Left ventricle myocardium inferior (tissue), 1 donor: ENCODE measurements at places on chromosomes 2 and 18. TPM values are rescaled to one million over a fixed set of nuclear protein-coding genes. Genes with fewer than 3 reads are reported as not detected.

DNA sequence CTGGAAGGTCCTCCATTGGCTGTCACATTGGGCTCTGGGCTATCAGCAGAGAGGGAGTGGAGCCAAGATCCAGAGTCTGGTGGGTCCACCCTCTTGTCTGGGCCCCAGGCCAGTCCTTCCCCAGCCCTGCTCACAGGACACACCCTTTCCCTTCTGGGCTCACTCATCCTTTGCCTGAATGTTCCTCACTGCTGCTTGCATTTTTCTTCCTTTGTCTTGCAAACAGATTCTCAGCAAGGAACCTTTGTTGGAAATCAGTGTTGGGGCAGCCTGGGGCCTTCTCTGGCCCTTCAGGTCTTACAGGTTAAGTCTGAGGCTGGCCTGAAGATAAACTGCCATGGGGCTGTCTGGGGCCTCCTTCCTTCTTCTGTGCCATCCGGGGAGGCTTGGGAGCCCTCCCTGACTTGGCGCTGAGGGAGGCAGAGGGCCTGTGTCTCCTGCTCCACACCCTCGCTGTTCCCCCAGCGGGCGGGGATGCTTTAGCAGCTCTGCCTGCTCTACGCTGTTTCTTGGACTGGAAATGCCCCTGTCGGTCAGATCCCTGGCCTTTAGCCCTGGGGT, 11.5 kb upstream of the CELF4 start:
- peaks cover 75% of the 10 kb centered on the region for H3K27me3 ChIP-seq
- DNase-seq, result peak; percentile 42
- H3K27ac ChIP-seq, result peak overlapping the region; percentile 71
- no peaks in the 10 kb centered on the region for H3K36me3 ChIP-seq
- no peak overlapping the region for H3K4me3 ChIP-seq
- peaks cover 30% of the 10 kb centered on the region for H3K4me1 ChIP-seq

Gene IL1B
- total RNA-seq, result 0.27 TPM

Gene VWC2L
- not detected for total RNA-seq

Gene MPP4
- not detected for total RNA-seq

GRCh38 chr2:2890901-2891300, 486.7 kb downstream of the EIPR1 start:
- H3K27ac ChIP-seq, result no peak overlapping the region
- no peak for DNase-seq
- H3K4me1 ChIP-seq, result no peaks in the 10 kb centered on the region
- no peaks in the 10 kb centered on the region for H3K36me3 ChIP-seq

- no peak for DNase-seq
- no peak overlapping the region for H3K4me3 ChIP-seq
- H3K4me1 ChIP-seq, result no peaks in the 10 kb centered on the region
- peaks cover 68% of the 10 kb centered on the region for H3K27me3 ChIP-seq
- H3K36me3 ChIP-seq, result no peaks in the 10 kb centered on the region
- H3K27ac ChIP-seq, result no peak overlapping the region
Observed at GRCh38 chr2:16103614-16104314, 163.4 kb downstream of the MYCN start.

Gene EFR3B
- 8.7 TPM for total RNA-seq

DNA sequence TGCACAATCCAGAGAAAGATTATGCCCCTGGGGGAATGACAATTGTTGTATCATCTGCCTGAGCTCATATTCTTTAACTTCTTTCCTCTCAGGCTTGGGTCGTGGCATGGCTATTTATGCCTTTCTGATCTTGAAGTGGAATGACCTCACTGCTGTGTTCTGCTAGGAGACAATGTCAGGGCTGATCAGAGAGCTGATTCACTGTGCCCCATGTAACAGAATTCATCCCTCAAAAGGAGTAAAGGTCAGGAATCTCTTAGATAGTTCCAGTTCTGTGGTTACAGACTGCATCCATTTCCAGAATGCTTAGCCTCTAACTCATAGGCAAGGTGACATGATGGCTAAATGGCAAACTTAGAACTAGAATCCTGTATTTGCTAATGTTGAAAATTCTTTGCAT, 511.7 kb upstream of the CNTNAP5 start:
- no peak overlapping the region for H3K27ac ChIP-seq
- H3K27me3 ChIP-seq, result no peaks in the 10 kb centered on the region
- H3K4me3 ChIP-seq, result no peak overlapping the region
- DNase-seq, result no peak

DNA sequence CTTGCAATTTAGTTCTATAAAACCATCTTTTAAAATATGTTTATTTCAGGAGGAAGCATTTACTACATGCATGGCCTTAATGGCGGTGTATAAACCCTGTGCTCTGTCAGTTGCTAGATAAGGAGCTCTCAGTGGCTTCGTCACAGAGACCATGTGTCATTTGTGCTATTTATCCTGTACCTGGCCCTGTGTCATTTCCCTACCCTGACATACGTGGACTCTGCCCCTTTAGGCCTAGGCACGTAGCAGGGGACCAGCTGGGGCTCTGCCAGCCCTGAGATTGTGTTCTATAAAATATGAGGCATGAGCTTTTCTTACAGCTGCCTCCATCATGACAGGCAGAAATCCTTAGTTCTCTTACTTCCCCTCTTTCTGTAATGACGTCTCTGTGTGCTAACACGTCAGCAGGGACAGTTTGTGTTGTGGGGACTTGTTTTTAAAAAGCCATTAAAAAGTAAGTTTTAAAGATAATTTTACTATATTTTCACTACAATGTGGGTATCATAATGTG, 88.0 kb downstream of the ITGB1BP1 start:
- H3K36me3 ChIP-seq, result peaks cover 12% of the 10 kb centered on the region
- no peak for DNase-seq
- no peaks in the 10 kb centered on the region for H3K27me3 ChIP-seq
- peaks cover 37% of the 10 kb centered on the region for H3K4me1 ChIP-seq
- H3K27ac ChIP-seq, result no peak overlapping the region
- no peak overlapping the region for H3K4me3 ChIP-seq

GRCh38 chr2:15133461-15133860, 427.7 kb downstream of the NBAS start:
- no peaks in the 10 kb centered on the region for H3K4me1 ChIP-seq
- DNase-seq, result no peak
- H3K36me3 ChIP-seq, result no peaks in the 10 kb centered on the region
- no peak overlapping the region for H3K27ac ChIP-seq

- H3K27ac ChIP-seq, result no peak overlapping the region
- no peak for DNase-seq
- no peaks in the 10 kb centered on the region for H3K36me3 ChIP-seq
- peaks cover 31% of the 10 kb centered on the region for H3K27me3 ChIP-seq
- no peak overlapping the region for H3K4me3 ChIP-seq
- H3K4me1 ChIP-seq, result no peaks in the 10 kb centered on the region
Observed at GRCh38 chr2:102301867-102302362, 9.4 kb upstream of the IL1RL1 start.

DNA sequence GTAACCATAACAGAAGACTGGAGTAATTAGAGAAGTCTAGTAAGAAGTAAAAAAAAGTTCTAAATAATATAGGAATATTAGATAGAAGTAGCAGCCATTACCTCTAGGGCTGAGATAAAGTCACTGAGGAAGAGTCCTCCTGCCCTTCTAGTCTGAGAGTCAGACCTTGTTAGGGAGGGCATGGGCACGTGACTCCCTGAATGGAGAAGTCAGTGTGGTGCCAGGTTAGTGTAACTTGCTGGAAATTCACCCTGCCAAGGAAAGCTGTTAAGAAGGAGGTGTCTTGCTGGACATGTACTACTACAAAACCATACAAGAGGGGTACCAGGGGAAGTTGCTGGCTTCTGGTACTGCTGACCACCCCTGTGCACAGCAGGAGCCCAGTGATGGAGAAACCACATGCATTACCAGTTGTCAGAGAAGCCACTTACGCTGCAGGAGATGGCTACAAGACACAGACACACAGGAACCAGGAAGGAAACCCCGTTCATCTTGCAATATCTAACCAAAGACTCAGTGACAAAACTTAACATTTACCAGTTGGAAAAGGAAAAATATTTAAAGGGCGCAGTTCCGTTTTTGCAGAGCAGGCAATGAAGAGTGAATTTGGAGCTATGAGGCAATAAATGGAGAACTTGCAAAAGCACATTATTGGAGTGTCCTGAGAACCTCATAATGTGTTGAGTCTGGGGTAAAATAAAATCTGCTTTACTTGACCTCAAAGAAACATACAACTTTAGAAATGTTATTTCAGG, 77.2 kb upstream of the TLK1 start:
- H3K27ac ChIP-seq, result no peak overlapping the region
- peaks cover 18% of the 10 kb centered on the region for H3K27me3 ChIP-seq

Gene SERPINB5
- total RNA-seq, result not detected

Gene IL1R1
- 22.6 TPM for total RNA-seq

Gene MOGAT1
- 0.44 TPM for total RNA-seq

GRCh38 chr2:185360776-185361175, 377.8 kb upstream of the FSIP2 start:
- no peaks in the 10 kb centered on the region for H3K4me1 ChIP-seq
- H3K27me3 ChIP-seq, result no peaks in the 10 kb centered on the region
- no peak for DNase-seq
- H3K27ac ChIP-seq, result no peak overlapping the region
- no peaks in the 10 kb centered on the region for H3K36me3 ChIP-seq
- H3K4me3 ChIP-seq, result no peak overlapping the region

Gene CHRND
- total RNA-seq, result not detected

GRCh38 chr2:230700447-230700846, 12.2 kb upstream of the CAB39 start:
- H3K27ac ChIP-seq, result no peak overlapping the region
- no peaks in the 10 kb centered on the region for H3K4me1 ChIP-seq
- no peak overlapping the region for H3K4me3 ChIP-seq
- H3K36me3 ChIP-seq, result no peaks in the 10 kb centered on the region

Gene PARD6G
- total RNA-seq, result 2.0 TPM

DNA sequence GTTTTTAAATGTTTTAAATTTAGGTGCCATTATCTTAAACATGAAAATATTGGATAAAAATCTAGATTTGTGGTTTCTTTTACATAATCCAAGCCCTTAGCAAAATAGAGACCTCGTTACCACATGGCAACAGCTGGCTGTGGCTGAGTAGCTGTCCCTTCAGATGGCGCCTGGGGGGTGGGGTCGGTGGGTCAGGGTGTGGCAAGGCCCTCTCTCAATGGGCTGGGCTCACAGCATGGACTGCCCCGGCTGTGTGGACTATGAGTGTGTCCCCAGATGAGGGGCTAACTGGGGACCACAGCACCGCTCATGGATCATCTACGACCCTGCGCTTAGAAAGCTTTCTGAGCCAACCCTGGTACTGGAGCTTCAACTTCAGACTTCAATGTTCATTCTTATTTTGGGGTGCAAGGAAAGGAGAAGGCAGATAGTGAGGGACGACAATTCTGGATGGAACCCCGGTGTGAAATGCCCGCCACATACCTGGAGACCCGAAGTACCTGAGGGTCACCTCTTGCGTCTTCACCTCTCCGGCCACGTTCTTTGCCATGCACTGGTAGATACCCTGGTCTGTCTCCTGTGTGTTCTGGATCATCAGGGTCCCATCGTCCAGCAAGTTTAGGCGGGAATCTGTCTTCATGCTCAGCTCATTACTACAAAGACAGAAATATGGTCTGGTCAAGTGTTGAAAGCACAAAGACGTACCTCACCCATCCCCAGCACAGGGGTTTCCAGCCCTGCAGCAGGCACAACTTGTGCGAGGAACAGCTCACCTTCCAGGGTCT, 71.0 kb downstream of the PXDN start:
- H3K4me3 ChIP-seq, result no peak overlapping the region
- H3K36me3 ChIP-seq, result peaks cover 76% of the 10 kb centered on the region
- H3K27me3 ChIP-seq, result no peaks in the 10 kb centered on the region
- H3K27ac ChIP-seq, result no peak overlapping the region

Gene LONRF2
- 19.0 TPM for total RNA-seq

- H3K4me1 ChIP-seq, result no peaks in the 10 kb centered on the region
- no peaks in the 10 kb centered on the region for H3K27me3 ChIP-seq
- DNase-seq, result no peak
- no peak overlapping the region for H3K27ac ChIP-seq
- H3K36me3 ChIP-seq, result no peaks in the 10 kb centered on the region
- H3K4me3 ChIP-seq, result no peak overlapping the region
Observed at GRCh38 chr2:154433010-154433409, 265.5 kb upstream of the KCNJ3 start.

- DNase-seq, result no peak
- peaks cover 17% of the 10 kb centered on the region for H3K4me1 ChIP-seq
- H3K36me3 ChIP-seq, result peaks cover 19% of the 10 kb centered on the region
Observed at GRCh38 chr2:207830778-207831438, 61.2 kb upstream of the FZD5 start.

- H3K4me3 ChIP-seq, result no peak overlapping the region
- peaks cover 10% of the 10 kb centered on the region for H3K4me1 ChIP-seq
- H3K27me3 ChIP-seq, result no peaks in the 10 kb centered on the region
- H3K27ac ChIP-seq, result no peak overlapping the region
- no peak for DNase-seq
Observed at GRCh38 chr18:79516441-79516931, 120.8 kb downstream of the NFATC1 start.

GRCh38 chr2:207253666-207254345, 88.1 kb upstream of the KLF7 start:
- H3K36me3 ChIP-seq, result no peaks in the 10 kb centered on the region
- DNase-seq, result no peak
- no peak overlapping the region for H3K4me3 ChIP-seq
- no peaks in the 10 kb centered on the region for H3K27me3 ChIP-seq
- no peak overlapping the region for H3K27ac ChIP-seq

GRCh38 chr2:113756355-113757137, at the start of gene SLC35F5:
Gene SLC35F5, minus strand, starts transcription at chr2:113756642. Its CDS starts 233 bp downstream, at chr2:113756409.
- peak within 1 kb of the TSS; percentile 98 for H3K4me3 ChIP-seq
- H3K27ac ChIP-seq, result peak within 1 kb of the TSS; percentile 95
- H3K4me1 ChIP-seq, result peaks cover 46% of the 10 kb centered on the region
- no peaks in the 10 kb centered on the region for H3K27me3 ChIP-seq
- peaks cover 11% of the 10 kb centered on the region for H3K36me3 ChIP-seq
- peak; percentile 95 for DNase-seq

DNA sequence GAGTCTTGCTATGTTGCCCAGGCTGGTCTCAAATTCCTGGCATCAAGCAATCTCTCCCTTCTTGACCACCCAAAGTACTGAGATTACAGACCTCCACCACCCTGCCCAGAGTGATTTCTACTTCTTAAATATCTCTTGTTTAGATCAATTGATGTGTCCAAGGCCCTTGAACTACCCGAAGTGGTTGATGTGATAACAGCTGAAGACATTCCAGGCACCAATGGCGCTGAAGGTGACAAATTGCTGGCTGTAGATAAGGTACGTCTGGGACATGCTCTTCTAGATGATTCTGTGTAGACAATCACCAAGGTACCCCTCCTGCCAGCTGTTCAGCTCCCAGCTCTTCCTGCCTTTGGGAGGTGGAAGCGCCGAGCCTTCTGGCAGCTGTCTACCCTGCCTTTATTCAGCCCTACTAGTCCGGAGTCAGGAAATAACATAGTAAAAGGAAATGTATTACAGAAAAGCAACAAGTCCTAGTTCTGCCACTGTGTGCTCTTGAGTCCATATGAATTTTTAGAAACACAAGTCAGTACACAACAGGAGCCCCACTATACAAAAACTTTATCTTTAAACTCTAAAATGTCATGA, 61.3 kb upstream of the BZW1 start:
- H3K27ac ChIP-seq, result no peak overlapping the region
- peaks cover 12% of the 10 kb centered on the region for H3K27me3 ChIP-seq
- H3K4me1 ChIP-seq, result no peaks in the 10 kb centered on the region
- H3K4me3 ChIP-seq, result no peak overlapping the region
- no peaks in the 10 kb centered on the region for H3K36me3 ChIP-seq
